ENCODE measurements at places on chromosomes 4 and X.

DNA sequence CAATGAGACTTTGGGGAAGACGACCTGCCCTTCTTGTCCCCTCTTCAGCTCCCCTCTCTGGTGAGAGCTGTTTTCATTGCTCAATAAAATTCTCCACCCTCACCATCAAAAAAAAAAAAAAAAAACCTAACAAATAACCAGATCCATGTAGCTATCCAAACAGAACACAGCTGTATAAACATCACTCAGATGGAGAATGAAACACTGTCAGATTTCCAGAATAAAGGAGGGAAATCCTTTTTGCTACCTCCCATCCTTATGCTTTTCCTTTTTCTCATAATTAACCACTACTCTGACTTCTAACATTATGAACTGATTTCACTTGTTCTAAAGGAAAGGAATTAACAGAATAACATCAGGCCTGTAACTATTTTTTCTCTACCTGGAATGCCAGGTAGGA is 155.6 kb downstream of the PPP4R3C start:
- DNase-seq, result no peak

- DNase-seq, result no peak
These were observed 1111.0 kb upstream of the AGA start for GRCh38 chr4:178553201-178553600.

DNA sequence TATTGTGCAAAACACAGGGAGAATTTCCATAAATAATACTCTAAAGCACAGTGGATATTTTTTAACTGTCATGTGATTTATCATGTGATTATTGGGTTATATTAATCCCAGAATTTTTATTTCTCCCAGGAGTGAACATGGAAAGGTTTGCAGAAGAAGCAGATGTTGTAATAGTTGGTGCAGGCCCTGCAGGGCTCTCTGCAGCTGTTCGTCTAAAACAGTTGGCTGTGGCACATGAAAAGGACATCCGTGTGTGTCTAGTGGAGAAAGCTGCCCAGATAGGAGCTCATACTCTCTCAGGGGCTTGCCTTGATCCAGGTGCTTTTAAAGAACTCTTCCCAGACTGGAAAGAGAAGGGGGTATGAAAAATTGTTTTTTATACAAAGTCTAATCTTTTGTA is 10.0 kb downstream of the ETFDH start:
- no peak for DNase-seq

- no peak for DNase-seq
These were observed 577 bp upstream of the PIM2 start for GRCh38 chrX:48919360-48919841.

DNA sequence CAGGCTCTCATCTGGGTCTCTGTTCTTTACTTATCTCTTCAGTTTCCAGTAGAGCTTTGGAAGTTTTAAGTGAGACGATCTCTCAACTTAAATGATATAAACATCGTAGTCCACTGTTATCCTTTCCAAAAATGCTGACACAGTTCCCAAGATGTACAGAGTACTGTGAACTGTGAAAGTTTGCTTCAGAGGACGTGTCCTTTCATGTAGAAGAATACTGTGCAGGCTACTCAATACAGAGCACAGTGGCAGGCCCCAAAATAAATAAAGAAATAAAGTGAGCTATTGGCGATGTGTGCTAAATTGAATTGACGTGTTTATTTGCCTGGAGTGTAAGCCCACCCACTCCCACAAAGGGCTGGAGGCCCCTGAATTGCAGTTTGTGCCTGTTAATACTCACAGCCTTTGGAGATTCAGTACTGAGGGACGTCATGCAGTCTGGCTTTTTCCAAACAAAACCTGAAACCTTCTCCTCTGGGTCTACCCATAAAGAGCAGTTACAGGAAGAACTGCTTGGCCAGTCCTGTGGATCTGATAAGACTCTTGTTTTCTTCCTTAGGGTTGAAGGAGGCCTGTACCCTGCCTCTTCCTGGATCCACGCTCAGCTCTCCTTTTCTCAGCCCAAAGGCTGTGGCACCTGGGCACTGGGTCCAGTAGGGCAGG is 66.1 kb downstream of the SOWAHB start:
- DNase-seq, result no peak
